ENCODE measurements at places on chromosomes 7 and 10.

DNA sequence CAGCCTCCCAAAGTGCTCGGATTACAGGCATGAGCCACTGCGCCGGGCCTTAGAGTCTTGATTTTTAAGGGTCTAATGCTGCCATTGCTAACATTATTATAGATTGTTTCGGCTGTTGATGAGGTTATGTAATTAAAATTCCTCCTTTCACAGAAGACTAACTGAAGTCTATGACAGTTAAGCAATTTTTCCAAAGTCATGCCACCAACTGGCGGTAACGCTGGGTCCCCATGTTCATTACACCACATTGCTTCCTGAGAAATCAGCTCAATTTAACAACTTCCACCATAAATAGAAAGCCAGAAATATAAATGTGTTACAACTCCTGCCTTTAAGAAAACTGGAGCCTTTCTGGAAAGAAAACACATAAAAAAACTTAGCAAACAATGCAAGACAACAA lies 3.5 kb downstream of the ERLIN1 start:
- no peak for DNase-seq

- DNase-seq = no peak
Observed at GRCh38 chr10:122261584-122261983, 9.5 kb upstream of the BTBD16 start.

- no peak for DNase-seq
Observed at GRCh38 chr7:43071604-43072003, 40.8 kb upstream of the HECW1 start.

GRCh38 chr7:49172639-49173038 lies 248.3 kb downstream of the CDC14C start:
- DNase-seq = no peak

DNA sequence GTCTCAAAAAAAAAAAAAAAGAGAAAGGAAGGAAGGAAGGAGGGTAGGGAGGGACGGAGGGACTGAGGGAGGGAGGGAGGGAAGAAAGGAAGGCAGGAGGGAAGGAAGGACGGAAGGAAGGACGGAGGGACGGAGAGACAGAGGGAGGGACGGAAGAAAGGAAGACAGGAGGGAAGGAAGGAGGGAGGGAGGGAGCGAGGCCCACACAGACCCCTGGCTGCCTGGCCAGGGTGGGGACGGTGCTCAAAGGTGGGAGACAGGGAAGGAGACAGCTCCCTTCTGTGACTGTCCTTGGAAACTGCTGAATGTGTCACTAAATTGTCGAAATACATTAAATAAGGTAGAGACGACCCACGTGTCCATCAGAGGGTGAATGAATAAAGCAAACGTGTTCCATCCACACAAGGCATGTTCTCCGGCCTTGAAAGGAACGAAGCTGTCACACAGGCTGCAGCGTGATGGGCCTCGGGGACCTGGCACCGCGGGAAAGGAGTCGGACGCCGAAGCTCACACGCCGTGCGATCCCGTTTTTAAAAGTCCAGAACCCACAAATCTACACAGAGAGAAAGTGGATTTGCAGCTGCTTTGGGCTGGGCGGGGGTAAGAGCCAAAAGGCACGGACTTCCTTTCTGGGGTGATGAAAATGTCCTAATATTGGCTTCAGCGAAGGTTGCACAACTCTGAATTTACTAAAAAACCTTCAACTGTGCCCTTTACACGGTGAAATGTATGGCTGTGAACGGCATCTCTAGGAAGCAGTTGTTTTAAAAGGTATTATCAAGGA lies 23.3 kb downstream of the ADAP1 start:
- DNase-seq = no peak

DNA sequence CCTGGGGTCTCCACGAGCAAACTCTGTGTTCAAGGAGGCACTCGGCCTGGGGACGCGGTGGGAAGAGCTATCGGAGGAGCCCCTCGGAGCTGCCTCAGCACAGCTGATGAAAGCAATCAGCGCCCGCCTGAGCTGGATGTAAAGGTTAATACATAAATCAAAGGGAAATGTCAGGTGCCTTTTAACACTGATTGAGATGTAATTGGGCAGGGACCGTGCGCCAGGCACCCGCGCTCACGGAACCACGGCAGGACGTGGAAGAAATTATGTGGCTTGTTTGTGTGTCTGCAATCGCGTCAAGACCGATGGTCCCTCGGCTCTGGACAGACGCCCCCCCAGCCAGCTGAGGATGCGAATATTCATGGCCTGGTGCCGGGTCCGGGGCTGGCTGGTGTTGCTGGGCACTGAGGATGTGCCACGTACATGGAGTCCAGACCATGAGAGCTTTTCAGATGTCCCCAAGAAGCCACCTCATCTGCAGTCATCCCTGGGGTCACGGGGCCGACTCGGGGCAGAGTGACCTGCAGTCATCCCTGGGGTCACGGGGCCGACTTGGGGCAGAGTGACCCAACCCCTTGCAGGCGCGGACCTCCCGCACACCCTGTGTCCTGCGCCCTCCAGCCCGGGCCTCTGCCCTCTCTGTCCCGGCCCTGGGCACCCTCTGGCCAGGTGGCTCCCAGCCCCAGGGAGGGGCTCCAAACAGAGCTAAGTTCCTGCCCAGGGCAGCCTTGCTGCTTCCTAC lies 15.6 kb downstream of the FOXL3 start:
- no peak for DNase-seq

DNA sequence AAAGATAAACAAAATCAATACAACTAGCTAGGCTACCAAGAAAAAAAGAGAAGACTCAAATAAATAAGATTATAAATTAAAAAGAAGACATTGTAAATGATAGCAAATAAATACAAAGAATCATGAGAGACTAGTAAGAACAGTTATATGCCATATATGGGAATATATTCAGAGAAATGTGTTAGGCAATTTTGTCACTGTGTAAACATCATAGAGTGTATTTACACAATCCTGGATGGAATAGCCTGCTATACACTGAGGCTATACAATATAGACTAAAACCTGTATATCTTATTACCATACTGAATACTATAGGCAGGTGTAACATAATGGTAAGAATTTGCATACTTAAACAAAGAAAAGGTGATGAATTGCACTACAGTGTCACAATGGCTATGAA lies 717.4 kb downstream of the PARD3 start:
- no peak for DNase-seq

DNA sequence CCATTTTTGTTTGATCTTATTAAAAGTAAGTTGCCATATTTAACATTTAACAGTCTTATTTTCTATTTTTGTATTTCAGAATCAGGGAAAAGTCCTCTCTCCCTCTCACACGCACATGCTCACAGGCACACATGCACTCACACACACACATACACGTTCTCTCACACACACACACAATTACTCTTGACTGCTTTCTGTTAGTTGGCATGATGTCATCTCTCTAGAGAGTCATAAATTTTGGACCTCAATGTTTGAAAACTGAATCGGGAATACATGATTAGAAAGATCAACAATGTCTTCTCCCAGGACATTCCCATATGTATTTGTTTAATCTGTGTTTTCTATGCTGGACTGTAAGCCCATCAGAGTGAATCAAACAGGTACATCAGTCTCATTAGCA lies 165.7 kb upstream of the AHR start:
- no peak for DNase-seq

GRCh38 chr7:155094636-155095135 lies 24.6 kb downstream of the HTR5A start:
- no peak for DNase-seq

DNA sequence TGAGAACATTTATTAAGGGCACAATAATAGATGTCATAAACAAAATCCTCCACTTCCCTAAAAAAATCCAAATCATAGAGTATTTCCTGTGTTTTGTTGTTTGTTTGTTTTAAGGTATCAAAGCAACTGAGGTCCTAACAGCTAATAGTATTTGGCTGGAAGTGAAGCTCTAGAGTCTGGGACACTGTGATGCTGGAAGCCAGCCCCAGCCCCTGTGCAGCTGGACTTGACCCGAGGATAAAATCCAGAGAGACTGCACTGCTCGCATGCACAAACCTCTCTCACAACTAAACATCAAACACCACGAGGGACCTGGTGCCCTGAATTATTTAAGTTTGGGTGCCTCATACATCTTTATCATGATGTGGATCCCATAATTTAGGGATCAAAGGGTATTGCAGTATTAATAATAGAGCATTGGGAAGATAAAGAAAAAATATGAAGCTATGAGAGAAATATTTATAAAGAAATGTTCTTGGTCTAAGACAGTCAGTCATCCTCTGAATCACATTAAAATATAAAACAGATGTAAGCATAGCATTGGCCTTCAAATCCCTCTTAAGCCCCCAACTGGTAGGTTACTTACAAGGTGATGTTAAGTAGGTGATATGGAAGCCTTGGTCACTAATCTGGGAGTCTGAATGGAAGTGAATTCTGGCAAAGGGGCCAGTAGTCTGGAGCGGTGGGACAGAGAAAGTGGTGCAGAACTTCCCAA lies 44.4 kb downstream of the CUBN start:
- no peak for DNase-seq

DNA sequence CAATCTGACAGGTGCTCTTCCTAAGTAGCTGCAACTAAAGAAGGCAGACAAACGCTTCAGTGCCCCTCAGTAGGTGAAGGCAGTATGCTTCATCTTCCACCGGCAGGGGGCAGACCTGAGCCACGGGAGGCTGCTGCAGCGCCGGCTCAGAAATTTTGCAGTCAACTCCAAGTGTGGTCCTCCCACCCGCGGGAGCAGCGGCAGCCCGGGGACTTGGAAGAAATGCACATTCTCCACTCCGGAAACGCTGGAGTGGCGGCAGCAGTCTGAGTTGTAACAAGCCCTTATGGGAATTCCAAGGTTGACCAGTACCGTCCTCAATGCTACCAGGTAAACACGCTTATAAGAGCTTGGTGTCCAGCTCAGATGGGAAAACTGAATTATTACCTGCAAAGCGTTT lies 3.4 kb downstream of the IGFBP3 start:
- DNase-seq = peak; percentile 85

DNA sequence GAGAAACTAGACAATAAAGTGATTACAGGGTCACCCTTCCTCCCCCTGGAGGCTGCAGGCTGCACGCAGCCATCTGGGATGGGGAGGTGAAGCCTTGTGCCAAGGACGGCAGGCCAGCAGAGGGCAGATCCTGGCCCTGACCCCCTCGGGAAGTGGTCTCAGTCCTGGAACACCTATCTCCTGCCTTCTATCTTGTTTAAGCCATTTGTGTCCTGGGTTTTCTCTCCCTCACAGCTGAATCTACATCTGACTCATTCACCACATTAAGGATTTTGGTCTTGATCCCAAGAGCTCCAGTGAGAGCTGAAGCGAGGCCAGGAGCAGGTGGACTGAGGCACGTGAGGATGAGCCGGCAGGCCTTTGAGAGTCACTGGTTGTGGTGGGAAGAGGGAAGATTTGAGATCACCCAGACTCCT lies 16.4 kb upstream of the PARP12 start:
- DNase-seq = no peak

DNA sequence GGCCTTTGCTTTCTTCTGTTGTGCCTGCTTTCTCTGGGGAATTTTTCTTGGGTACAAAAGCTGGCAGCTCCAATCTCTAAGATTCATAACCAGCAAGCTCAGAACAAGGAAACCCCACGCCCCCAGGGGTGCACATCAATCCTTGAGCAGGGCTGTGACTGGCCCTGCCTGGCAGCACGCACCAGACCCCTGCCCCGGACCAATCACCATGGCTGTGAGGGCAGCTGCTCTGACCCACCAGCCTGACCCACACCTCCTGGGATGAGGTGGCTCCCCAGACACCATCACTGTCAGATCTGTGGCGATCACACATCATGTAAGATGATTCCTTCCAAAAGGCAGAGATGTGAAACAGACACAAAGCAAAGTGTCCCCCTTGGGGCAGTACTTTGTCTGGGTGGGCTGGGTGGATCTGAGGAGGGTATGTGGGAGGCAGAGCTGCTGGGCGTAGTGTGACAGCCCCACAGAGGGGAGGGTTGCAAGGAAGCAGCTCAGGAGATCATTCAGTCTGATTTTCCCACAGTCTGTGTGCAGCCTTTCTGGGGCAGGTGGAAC lies 175.5 kb upstream of the SHH start:
- DNase-seq = no peak

DNA sequence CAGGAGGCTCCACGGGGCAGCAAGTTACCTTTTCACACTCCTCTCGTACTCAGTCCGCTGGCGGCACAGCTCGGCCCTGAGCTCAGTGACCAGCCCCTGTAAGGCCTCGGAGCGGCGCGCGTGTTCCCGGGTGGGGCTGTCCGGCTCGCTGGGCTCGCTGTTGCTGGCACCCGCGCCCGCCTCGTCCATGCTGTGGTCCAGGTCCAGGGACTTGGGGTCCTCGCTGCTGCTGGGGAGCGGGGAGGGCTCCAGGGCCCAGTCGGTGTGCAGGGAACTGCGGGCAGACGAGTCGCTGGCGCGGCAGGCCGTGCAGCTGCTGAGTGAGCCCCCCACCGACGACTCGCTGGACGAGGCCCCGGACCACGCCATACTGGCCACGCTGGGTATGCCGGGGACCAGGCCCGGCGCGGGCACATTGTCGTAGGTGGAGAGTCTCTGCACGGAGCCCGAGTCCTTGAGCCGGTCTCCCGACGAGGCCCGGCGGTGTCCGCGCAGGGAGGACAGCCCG lies 143.8 kb downstream of the MAPK8 start:
- peak; percentile 21 for DNase-seq

DNA sequence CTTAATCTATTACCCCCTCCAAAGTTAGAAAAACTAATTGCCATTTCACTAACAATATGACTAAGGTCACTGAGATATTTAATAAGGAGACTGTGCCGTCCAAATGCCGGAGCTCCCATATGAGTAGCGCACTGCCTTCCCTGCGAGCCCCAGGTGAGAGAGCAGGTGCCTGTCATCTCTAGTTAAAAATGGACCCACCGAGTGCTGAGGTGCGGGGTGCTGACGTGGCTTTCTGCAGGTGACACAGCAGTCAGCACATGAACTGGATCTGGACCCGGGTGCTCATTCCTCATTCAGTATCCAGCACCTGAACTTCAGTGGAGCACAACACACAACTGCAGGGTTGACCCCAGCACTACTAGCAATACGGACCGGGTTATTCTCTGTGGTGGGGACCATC lies 138.0 kb upstream of the NPS start:
- DNase-seq = no peak

GRCh38 chr7:44882899-44883298 lies 2.4 kb downstream of the PURB start:
- no peak for DNase-seq

GRCh38 chr7:40597517-40597916 lies 462.7 kb downstream of the SUGCT start:
- DNase-seq = no peak

- no peak for DNase-seq
Observed at GRCh38 chr7:36617408-36617807, 106.9 kb downstream of the AOAH start.

DNA sequence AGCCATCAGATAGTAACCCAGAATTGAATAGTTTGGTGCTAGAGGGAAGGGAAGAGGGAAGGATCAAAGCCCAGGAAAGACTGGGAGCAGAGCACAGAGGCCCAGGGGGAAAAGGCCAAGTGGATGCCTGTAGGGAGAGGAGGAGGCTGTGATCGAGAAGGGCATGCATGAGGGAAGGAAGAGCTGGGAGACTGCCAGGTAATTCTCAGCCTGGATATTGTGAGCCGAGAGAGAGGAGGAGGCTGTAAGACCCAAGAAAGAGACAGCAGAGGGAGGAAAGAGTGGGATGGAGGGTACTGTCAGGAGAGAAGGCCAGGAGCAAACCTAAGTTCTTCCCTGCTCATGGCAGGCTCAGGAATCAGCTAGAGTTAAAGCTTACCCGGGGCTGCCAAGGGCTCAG lies 178.2 kb downstream of the CCDC3 start:
- DNase-seq = no peak

- DNase-seq = no peak
Observed at GRCh38 chr7:65438598-65438997, 64.9 kb downstream of the ZNF92 start.

- DNase-seq = no peak
Observed at GRCh38 chr10:113456741-113457140, 96.1 kb upstream of the HABP2 start.

- peak; percentile 26 for DNase-seq
Observed at GRCh38 chr7:132575982-132576720, at the start of gene PLXNA4. Gene PLXNA4, minus strand, starts transcription at chr7:132576470. Its CDS starts 67,777 bp downstream, at chr7:132508693.

Measured in GM13976 (cell line).